ENCODE measurements at places on chromosomes 4 and X.

- DNase-seq, result no peak
These were observed 148.6 kb downstream of the GC start for GRCh38 chr4:71635139-71635748.

DNA sequence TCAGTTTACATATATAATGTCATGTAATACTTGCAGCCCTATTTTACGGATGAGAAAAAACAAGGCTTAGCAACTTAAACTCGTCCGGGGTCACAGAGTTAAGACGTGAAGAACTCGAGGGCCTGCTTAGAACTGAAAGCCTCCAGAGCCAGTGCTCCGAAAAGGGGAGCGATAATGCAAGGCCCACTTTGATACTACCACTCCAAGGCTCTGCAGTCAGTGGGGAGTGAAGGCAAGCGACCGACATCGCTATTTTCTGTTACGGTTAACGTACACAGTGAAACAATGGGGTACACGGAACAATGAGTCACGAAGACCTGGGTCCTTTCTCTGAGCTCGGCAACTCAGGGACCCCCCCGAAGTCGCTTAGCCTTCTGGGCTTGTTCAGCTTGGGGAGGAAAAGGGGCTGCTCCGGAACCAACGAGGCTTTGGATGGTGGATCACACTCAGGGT lies 965 bp downstream of the PPA2 start:
- DNase-seq, result no peak

DNA sequence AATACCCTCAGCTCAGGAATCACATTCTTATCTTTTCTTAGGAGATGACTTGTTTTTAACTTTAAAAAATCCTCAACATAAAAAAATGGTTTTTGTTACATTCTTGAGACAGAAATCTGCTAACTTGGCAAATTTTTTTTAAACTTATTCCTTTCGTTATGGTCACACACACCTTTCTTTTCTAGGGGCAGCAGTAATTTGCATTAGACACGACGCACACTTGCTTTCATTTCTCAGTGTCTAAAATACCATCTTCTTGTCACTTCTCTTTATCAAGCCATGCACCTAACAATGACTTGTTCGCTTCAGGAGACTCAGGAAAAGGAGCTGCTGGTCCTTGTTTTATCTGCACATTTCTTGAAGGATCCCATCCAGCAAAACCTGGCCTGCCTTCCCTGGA lies 112.6 kb upstream of the TBL1X start:
- peak; percentile 40 for DNase-seq

GRCh38 chr4:15963576-15963975 lies 601 bp upstream of the FGFBP2 start:
- peak; percentile 34 for DNase-seq

DNA sequence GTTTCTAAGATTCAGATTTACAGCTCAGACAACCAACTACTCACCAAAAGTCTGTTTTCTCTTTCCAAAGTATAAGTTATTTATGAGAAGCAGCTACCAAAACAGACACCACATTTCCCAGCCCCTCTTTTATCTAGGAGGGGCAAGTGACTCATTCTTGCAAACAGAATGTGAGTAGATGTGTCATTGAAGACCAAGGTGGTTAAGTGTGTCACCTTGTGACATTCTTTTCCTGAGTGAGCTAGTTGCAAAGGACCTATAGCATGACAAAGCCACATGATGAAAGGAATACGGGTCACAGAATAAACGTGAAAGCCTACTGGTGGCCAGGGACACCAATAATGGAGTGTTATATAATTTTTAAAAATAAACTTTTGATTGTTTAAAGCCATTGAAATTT lies 50.0 kb downstream of the SLC7A11 start:
- no peak for DNase-seq

GRCh38 chr4:38734911-38735310 lies 47.9 kb downstream of the TLR10 start:
- DNase-seq, result no peak

- DNase-seq, result no peak
These were observed 9.9 kb downstream of the MED12 start for GRCh38 chrX:71128166-71128833.

DNA sequence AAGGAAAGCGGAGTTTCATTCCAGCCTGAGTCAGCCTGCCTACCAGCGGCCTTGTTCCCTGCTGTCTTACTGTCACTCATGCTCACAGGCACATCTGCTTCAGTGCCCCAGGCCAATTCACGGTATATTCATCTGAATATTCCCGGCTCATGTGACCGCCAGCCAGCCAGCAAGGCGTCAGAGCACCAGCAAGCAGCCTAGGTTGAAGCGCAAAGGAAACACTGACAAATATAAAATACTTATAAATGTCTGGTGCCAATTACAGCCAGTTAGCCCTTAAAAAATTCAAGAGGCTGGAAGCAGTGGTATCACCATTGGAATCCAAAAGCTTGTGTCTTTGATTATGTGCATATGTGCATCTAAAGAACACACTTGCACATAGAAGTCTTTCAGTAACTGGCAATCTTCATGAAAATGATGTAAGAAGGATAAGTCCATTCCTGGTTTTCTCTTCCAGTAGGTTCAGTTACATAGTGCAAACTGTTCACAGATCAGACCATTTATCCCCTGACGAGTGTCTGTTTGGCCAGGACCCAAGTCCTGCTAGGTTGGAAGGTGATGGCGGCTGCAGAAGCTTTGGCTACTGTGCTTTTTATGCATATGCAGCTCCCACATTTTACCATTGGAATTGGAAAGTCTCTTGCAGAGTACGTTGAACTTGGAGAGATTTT lies 61.3 kb downstream of the LUZP4 start:
- no peak for DNase-seq

DNA sequence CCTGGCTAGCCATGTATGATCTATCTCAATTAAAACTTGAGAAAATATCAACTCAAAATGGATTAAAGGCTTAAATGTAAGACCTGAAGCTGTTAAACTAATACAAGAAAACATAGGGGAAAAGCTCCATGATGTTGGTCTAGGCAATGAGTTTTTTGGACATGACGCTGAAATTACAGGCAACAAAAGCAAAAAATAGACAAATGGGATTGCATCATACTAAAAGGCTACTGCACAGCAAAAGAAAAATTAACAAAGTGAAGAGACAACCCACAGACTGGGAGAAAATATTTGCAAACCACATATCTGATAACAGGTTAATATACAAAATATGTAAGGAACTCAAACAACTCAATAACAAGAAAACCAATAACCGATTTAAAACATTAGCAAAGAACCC lies 8.4 kb downstream of the GC start:
- no peak for DNase-seq

DNA sequence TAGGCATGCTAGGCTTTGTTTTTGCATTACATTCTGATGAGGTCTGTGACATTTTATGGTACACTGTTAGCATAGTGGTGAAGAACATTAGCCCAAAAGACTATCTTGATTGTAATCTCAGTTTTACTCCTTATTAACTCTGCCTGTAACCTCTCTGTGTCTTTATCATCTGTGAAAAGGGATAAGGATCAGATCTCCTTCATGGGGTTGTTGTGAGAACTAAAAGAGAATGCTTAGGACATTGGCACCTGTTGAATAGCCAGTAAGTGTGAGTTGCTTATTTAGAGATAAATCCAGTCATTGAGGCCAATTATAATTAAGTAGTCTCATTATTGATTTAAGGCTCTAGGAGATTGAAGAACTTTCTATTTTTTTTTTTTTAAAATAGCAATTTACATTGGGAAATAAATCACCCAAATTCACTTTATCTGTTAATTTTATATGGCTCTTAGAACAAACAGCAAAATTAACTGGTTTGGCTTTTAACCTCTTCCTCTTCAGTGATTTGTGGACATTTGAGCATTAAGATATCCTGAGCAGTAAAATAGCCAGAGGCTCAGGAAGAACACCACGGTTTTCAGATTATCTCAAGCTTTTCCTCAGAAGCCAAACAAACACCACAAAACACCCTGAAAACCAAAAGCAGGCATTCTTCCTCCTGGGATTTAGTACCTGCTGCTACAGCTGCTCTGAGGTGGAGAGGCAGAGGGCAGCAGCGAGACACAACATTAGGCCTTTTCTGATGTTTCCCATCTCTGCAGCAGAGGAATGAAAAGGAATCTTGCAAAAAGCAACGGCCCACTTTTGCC lies 192.9 kb downstream of the ARHGAP10 start:
- no peak for DNase-seq

DNA sequence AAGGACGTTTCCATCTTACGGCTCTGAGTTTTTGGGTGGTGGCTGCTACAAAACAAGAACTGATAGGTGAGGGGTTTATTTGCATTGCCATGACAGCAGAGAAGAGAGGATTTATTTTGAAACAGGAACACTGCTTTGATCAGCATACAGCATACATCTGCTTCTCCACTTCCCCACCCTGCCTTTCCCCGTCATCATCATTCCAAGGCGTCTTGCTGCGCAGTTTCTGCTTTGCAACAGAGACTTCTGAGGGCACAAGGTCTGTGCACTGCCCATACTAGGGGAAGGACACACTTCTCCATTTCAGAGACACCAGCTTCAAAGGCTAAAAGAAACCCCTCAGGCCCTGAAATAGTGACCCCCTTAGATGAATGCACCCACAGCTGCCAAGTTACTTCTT lies 19.1 kb downstream of the STARD8 start:
- DNase-seq, result no peak

DNA sequence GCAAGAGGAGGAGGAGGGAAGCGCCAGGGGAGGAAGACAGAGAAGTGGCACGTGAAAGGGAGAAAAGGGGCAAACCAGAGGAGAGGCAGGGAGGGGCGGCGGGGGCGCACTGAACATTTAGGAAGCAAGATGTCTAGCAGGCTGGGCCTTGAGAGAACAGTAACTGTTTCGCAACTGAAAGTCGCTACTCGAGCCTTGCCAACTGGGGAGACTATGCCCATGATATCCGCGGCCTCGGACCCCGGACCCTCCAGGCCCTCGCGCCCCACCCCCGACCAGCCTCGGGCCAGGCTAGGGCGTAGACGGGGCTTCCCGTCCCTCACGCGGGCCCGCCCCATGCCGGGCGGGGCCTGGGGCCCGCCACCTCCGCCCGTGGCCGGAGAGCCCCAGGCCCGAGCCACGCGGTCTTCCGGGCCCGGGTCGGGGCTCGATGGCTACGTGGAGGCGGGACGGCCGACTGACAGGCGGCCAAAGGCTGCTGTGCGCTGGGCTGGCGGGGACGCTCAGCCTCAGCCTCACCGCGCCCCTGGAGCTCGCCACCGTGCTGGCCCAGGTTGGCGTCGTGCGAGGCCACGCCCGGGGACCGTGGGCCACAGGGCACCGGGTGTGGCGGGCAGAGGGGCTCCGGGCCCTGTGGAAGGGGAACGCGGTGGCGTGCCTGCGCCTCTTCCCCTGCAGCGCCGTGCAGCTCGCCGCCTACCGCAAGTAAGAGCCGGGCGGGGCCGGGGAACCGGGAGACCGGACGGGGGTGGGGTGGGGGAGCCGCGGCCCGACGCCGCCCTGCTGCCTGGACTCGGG lies at the start of gene SLC25A43:
Gene SLC25A43, plus strand, starts transcription at position 363 of the 798 bp plus-strand sequence. Its CDS starts 68 bp downstream, at position 431.
- DNase-seq, result peak; percentile 52

DNA sequence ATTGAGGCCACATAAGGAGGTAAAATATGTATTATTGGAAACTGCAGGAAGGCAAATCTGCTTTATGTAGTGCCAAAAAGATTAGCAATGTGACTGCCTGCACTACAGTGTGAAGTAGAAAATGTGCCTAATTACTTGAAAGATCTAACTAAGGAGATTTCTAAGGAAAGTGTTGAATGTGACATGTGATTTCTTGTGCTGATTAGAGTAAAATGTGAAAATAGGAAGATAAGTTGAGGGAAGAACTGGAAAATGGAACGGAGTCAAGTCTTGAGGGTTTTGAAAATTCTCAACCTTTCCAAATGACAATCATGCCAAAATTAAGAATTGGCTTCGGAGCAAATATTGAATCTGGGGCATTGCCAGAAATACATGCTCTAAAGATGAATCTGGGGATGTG lies 209.5 kb upstream of the SPOCK3 start:
- no peak for DNase-seq

DNA sequence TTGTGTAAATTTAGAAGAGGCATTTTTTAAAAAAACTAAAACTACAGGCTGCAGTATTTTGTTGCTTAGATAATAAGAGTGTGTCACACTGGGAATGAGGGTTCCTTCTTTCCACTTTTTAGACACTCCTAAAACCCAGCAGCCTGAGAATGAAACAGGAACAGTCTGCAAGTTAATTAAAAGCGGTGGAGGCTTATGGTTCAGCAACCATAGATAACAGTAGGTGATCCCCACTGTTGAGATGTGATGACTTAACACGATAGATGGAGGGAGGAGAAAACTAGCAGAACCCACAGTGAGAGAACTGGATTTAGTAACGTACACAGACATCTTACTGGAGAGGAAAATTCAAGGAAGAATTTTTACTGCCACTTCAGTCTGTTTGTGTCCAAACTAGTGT lies 767.3 kb downstream of the C4orf33 start:
- DNase-seq, result no peak

DNA sequence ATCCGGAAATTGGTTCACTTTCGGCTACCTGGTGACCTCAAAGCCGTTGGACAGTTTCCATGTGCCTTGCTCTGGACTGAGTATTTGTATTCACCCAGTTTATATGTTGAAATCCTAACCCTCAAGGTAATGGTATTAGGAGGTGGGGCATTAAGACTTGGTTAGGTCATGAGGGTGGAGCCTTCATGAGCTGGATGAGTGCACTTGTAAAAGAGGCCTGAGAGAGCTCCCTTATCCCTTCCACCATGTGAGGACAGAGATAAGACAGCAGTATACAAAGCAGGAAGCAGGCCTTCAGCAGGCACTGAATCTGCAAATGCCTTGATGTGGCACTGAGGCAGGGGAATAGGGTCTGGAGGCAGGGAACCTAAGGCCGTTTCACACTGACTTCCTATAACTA lies 5.3 kb upstream of the OPHN1 start:
- no peak for DNase-seq

DNA sequence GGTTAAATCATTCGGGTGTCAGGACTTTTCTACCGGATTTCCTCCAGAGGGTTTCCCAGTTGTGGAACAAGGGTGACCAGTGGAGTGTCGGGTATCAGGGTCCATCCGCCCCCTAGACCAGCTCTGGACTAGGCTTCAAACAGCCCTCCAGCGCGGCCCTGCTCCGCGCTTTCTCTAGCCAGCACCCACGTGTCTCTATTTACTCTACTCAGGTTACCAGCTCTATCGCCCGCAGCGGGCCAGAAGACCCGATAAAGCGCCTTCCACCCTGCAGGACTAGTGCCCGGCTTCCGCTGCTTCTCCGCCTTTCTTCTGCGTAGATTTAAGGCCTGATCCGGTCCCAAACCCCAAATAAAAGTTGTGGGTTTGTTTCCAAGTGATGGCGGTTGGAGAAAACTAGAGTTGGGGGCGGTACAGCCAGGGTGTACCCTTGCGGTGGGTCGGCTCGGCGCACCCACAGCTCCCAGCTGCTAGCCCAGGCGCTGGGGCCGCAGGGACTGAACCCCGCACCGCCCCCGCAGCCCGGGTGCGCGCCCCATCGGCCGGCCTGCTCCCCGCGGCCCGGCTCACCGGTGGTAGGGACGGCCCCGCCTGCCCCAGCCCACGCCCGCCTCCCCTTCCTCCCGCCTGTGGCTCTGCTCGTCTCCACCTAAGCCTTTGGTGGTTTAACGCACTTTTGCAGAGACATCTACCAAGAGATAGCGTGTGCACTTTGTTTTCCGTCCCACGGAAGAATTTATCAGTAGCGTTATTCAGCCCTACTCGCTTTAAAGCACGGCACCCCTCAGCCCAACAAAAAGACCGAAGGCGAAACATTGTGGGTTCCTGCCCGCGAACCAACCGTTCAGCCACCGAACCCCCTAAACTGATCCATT lies 2.1 kb downstream of the LEF1 start:
- DNase-seq, result peak; percentile 45

Data from B cell (primary cell).